ENCODE measurements at places on chromosomes 11 and 22.

DNA sequence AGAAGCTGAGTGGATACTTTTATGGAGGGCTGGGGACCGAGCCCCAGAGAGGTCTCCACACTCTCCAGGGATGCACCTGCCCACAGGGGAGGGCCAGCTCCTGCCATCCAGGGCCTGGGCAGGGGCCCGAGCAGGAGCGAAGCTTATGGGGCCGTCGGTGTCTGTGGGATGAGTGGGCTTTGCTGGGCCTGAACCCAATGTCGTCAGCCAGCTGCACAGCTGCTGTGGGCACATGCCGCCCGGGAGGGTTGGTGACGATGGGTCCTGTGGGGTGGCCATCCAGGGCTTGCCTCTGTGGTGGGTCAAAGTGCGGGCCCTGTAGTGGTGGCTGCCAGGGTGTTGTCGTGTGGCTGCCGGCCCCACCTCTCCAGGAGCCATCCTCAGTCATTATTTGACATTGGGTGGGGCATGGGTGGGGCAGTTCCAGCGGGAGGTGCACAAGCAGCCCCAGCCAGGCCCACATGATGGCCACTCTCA, 447.1 kb downstream of the TBC1D22A start:
- DNase-seq, result no peak

- DNase-seq, result no peak
Measured at GRCh38 chr11:117016246-117016645, 82.0 kb downstream of the SIK3 start.

DNA sequence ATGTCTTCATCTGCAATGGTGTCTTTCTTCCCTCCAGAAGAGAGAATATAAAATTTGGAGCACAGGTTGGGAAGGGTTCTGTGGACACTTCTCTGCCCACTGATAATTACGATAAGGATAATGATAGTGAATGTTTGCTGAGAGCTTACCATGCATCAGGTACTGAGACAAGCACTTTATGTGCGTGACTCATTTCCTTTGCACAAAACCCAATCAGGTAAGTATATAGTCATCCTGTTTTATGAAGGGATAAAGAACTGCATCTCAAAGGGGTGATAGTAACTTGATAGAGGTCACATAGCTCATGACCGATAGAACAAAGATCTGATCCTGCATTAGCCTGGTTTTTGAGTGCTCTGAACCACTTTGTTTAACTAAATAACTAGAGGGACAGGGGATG, 9.4 kb downstream of the DRD2 start:
- DNase-seq, result no peak

DNA sequence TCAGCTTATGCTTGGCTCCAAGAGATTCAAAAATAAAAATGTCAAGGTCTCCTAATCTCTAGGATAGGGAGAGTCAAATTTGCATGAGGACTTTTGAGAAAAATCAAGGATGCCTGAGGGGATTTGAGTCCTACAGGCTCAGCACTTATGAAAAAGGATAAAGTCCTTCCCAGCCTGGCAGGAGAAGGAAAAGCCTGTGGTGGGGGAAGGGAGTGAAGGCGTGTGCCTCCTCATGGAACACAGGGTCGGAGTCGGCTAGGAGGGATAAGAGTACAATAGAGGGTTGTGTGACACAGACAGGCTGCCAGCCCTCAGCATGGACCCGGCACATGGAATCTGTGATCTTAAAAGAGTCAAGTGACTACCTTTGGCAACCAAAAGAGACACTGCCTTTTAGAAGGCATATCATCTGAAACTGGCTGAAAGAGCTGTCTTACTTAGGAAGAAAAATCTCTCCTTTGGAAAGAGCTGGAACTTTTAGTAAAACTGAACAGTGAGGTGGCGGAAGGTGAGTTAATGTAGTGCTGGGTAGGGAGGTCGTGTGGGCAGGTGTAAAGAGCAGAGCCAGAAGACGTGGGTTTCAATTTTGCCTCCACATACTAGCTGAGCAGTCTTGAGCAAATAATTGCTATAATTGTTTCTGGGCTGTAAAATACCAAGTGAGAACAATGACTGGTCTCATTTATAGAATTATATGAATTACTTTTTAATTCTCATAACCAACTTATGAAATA, 58.8 kb upstream of the RDX start:
- DNase-seq, result no peak
